Stimulated activated CD8-positive, alpha-beta memory T cell treated with anti-CD3 and anti-CD28 coated beads, Interleukin-4, amount 100 ng/mL, for 1 hour (primary cell): ENCODE measurements at places on chromosomes 5 and 9.

- DNase-seq, result no peak
Observed at GRCh38 chr5:135343413-135343812, 55.6 kb downstream of the MACROH2A1 start.

GRCh38 chr9:129471201-129472019 lies 149.5 kb downstream of the C9orf50 start:
- no peak for DNase-seq

DNA sequence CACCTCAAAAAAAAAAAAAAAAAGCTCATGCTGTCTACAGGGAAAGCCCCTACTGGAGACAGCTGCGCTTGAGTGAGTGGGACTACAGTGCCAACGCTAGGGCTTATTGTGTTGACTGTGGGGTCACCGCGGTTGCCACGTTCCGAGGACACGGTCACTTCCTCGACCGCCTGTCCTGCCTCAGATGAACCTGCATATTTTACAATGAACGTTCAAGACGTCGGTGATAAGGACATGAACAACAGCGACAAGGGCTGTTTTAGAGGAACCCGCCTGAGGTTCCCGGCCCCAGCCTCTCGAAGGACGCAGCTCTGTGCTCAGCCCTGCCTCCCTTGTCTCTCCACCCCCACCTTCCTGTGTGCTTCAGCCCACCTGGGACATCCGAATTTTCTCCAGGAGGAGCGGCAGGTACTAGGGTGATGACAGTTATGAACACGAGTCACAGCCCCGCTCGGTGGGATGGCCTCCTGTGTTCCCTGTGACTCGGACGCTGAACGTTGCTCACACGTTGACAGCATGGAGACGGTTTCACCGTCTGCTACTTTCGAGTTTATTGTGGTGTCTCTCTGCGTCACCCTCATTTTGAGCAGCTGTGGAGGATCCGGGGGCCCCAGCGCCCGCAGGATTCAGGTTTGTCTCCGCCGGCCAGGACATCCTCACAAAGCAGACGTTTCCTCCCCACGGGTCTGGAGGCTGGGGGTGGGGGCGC lies 11.3 kb upstream of the DIPK1B start:
- DNase-seq, result peak; percentile 11

DNA sequence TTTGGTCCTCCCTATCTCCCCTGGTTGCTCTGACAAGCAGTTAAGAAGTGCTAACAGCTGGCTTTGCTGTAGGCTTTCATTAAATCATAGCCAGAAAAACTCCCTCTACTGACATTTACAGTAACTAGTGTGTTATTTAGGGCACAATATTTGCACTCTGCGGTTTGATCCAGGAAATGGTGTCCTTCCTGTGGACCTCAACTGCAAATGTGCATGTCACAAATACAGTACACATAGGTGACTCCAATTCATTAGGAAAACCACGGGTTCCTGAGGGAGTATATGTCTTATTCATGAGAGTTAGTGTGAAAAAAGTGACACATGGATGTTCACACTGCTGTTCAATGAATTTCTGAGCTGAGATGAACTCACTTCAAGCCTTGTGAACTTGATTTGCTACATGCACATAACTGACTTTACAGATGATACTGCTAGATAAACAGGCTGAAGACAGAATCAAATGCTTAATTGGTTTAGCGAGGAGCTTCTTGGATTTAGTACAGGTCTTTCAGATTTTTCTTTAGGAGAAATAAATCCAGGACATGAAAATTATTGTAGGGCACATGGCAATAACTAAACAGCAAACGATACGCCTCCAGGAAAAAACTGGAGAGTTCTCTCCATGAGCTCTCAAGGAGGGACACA lies 281.5 kb downstream of the EFNA5 start:
- DNase-seq, result no peak
